Pons (tissue), 1 donor: ENCODE measurements at places on chromosomes 4 and X.

GRCh38 chr4:170012629-170012958, 13.6 kb downstream of the MFAP3L start:
- DNase-seq = no peak

DNA sequence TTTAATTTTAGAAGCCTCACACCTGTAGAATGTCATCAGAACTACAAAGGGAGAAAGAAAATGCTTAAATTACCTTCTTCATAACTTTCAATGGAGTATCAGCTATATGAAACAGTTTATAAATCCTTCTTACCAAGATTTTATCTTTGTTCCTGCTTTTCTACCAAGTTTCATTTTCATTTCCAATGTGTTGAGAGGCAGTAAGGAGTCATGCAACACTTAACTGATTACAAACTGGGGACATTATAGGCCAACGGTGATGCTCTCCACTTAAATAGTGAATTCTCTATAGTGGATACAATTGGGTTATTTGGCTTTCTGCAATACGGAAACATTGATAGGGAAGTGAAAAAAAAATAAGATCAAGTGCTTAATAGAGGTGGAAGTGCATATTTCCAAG, 145.2 kb upstream of the FTHL17 start:
- DNase-seq = no peak

- DNase-seq = no peak
These were observed 41.6 kb upstream of the ACSL4 start for GRCh38 chrX:109774706-109775105.

- no peak for DNase-seq
These were observed 144.8 kb upstream of the CPEB2 start for GRCh38 chr4:14857475-14857874.

DNA sequence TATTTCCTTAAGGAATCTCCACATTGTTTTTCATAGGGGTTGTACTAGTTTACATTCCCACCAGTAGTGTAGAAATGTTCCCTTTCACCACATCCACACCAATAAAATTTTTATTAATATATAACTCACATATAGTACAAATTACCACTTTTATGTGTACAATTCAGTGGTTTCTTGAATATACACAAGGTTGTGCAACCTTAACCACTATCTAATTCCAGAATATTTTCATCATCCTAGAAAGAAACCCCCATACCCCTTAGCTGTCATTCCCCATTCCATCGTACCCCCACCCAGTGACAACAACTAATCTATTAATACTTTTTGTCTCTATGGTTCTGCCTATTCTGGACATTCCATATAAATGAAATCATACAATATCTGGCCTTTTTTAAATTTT, 108.3 kb upstream of the USP9X start:
- no peak for DNase-seq

- DNase-seq = no peak
These were observed 57.3 kb downstream of the SEPTIN11 start for GRCh38 chr4:77006753-77007353.

- no peak for DNase-seq
These were observed 323.9 kb upstream of the CXXC4 start for GRCh38 chr4:104818579-104818978.

DNA sequence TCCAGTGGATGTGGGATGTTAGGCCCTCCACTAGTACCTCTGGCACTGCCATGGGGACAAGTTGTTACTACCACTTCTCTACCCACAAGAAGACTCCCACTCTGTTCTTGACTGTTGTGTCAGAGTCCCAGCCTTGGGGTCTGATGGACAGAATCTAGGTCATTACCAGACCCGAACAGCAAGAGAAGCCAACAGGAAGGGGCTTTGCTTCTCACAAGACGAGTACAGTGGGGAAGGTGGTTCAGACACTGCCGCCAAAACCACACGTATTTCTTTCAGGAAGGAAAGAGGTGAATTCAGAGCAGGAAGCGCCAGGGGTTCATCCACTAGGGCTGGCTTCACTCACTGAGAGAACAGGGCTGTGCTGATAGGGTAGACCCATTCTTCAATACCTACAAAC, 161.3 kb upstream of the KIT start:
- DNase-seq = no peak

GRCh38 chr4:5798462-5798861, 87.5 kb downstream of the EVC start:
- DNase-seq = no peak

- no peak for DNase-seq
These were observed 24.7 kb upstream of the MXRA5 start for GRCh38 chrX:3371163-3371562.

DNA sequence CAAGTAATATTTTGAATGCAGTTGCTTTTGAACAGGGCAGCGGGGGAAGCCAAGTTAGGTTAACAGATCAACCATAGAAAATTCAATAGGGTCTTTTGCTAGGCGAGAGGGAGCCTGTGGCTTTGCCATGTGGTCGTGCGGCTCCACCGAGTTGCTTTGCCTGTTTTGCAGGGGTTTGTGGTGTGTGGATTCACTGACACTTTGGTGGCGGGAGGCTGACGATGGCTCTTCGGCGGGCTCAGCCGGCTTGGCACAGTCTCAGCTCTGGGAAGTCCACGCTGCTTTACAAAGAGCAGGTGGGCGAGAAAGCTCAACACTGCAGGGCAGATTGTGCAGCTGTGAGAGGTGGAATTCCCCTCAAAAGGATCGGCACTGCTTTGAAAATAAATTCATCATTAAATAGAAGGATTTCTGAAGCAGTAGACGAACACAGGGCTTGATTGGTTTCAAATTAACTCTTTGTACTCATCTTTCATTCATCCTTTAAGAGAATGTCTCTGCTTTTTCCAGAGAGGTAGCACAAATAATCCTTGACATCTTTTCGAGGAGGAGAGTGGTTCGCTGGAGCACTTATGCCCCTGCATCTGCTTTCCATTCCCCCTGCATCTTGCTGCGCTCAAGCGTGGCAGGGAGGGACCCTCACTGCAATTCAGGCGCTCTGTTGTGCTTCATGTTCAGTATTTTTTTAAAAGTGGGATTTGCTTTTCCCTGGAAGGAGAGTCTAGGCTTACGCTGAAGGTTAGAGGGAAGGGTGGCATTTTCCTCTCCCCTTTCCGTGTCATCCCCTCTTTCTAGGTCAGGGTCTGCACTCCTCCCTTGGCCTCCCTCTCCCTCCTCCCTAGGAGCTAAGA, 201.8 kb upstream of the LEF1 start:
- DNase-seq = no peak

DNA sequence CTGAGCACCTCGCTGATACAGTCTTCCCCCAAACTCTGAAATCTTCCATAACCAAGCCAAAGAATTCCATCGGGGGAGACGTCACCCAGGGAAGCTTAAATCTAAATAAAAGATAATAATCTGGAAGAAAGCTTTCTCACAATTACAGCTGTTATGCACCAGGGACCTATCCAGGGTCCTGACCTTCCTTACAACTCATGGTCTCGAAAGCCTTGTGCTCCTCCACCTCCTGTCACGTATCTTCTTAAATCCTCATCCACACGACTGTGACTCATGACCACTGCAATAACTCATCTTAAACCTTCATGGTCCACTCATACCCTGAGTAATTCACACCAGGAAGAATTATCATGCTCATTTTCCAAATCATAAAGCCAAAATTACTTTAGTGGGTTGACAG, 166.8 kb upstream of the FRG1 start:
- no peak for DNase-seq

DNA sequence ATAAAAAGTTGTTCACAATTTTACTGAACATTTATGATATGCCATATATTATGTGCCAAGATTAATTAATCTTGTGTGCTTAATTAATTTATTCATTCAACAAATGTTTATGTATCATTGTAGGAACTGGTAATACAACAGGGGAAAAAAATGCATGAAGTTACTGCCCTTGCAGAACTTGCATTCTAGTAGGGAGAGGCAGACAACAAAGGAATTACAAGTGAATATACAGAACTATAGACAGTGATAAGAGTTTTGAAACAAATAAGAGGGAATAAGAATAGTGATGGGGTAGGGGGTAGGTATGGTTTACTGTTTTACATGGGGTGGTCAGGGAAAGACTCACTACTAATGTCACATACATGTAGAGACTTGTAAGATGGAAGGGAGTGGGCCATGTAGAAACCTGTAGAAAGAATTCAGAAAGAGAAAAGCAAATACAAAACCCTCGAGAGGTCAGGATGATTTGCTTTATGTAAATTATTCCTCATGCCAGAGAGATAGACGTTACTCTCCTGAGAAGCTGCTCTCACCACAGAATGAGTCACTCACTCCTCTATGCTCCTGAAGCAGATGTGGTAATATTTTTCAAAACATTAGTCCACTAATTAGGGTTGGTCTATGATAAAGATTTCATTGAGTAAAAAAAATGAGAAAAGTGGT, 855.0 kb upstream of the GRID2 start:
- DNase-seq = no peak

- no peak for DNase-seq
These were observed 772 bp upstream of the FBXW7 start for GRCh38 chr4:152536545-152537182.

GRCh38 chr4:123616951-123617461, 220.4 kb downstream of the SPRY1 start:
- peak; percentile 97 for DNase-seq

- no peak for DNase-seq
These were observed 72.1 kb downstream of the IDS start for GRCh38 chrX:149433051-149433450.

DNA sequence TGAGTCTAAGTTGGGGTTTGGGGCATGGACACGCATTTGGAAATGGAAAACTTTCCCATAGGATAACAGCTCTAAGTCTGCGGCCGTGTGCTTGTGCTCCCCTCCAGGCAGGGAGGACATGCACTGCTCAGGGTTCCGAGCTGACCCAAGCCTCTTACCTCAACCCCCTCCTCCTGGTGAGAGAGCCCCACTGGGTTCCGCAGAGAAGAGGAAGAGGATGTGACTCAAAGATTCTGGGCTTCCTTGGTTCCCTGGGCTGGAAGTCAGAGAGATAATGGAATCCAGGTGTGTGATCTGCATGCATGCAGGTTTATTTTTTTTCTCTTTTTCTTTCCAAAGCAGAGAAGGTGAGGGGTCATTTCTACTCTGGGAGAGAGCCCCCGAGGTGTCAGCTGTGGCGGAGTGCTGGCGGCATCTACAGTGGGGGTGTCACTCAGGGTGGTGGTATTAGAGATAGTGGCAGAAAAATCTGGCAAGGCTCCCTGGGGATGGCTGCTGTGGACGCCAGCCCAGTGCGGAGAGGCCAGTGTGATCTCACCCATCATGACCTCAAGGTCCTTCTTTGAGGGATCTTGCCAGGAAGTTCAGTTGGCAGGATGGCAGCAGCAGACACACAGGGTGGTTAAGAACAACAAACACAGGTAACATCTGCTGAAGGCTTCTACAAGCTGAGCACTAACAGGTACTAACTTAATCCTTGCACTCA, 168.7 kb upstream of the HAND2 start:
- no peak for DNase-seq

- DNase-seq = no peak
These were observed 109.9 kb downstream of the AFF2 start for GRCh38 chrX:148610328-148610698.

GRCh38 chrX:132270021-132270420, 50.8 kb upstream of the RAP2C start:
- no peak for DNase-seq

DNA sequence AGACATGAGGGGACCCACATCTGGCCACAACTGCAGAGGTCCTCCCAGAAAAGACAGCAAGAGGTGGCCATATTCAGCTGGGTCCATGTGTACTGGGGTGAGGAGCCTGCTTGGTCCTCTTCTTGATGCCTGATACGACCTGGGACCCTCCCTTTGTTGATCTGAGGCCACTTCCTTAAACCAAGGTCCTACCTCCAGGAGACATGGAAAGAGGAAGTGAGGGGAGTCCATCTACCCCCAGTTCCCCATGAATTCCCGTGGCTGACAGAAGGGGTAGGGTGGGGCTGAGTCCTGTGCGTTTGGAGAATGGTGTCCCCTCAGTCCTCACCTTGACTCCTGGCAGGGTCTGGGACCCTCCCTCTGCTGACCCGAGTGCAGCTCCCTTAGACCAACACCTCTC, 2.1 kb downstream of the MAGEA10 start:
- no peak for DNase-seq

GRCh38 chrX:51641421-51642021, 22.8 kb upstream of the CENPVL3 start:
- DNase-seq = peak; percentile 42

DNA sequence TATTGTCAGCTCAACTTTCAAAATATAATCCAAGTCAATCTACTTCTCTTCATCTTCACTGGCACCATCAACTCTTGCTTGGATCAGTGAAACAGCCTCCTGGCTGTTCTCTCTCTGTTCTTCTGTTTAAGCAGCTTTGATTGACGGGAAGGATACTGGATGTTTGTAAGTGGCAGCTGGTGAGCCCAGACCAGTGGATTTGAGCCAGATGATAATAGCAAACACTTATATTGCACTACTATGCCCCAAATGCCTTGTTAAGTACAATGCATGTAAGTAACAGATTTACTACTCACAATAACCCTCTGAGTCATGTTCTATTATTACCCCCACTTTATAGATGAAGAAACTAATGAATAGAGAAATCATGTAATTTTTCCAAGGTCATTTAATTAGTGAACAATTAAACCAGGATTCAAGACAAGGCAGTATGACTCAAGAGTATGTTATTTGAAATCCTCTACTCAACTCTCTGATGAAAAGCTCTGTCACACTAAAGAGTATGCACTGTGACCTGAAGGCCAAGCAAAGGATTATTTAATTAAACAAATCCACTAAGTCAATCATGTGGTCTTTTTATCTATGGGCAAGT, 44.8 kb downstream of the SPANXN3 start:
- DNase-seq = no peak

GRCh38 chr4:181559637-181560036, 683.6 kb upstream of the TENM3 start:
- no peak for DNase-seq
